ENCODE measurements at places on chromosomes 2 and 18.

GRCh38 chr2:170212625-170213280 lies 34.8 kb downstream of the MYO3B start:
- DNase-seq, result no peak

- no peak for DNase-seq
Observed at GRCh38 chr2:12979066-12979465, 262.3 kb downstream of the TRIB2 start.

- DNase-seq, result no peak
Observed at GRCh38 chr2:101132202-101132601, 19.0 kb downstream of the TBC1D8 start.

GRCh38 chr18:25136416-25137196 lies 215.4 kb downstream of the ZNF521 start:
- DNase-seq, result no peak

DNA sequence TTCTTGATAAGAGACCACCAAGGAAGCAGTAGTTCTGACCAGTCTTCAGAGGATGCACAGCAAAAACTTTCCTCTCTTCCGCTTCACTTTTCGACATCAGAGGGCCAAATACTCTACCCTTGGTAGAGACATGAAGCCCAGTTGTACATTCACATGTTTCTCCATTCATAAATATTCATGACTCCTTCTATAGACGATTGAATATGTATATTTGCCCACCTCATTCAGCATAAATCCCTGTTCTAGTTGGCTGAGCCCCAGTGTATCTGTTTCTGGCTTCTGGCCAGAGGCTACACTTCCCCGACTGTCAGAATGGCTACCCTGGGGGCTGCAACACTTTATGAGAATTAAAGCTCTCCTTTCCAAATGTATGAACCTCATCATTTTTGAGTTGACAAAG lies 258.5 kb downstream of the ASXL3 start:
- no peak for DNase-seq

DNA sequence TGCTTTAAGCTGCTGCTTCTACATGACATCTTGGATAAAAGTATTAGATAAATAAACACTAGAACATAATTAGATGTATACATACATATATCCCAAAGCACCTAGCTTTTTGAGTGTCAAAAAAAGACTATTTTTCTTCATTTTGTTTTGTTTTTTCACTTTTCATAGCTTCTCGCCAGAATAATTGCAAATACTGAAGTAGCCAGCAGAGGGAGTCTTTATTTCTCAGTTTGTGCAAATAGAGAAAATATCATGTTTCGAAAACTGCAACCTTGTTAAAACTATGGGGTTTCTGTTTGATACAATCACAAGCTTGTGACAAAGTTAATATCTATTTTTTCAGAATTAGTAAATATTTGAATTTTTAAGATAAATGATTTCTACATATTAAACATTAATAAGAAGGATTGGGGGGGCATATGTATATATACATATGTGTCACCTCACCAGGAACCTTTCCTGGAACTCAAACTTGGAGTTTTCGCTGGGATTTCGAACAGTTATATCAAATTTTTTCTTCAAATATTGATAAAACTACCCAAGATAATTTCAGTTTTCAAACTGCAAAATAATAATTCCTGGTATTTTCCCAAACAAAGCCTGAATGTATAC lies 61.0 kb downstream of the GRB14 start:
- peak; percentile 42 for DNase-seq

DNA sequence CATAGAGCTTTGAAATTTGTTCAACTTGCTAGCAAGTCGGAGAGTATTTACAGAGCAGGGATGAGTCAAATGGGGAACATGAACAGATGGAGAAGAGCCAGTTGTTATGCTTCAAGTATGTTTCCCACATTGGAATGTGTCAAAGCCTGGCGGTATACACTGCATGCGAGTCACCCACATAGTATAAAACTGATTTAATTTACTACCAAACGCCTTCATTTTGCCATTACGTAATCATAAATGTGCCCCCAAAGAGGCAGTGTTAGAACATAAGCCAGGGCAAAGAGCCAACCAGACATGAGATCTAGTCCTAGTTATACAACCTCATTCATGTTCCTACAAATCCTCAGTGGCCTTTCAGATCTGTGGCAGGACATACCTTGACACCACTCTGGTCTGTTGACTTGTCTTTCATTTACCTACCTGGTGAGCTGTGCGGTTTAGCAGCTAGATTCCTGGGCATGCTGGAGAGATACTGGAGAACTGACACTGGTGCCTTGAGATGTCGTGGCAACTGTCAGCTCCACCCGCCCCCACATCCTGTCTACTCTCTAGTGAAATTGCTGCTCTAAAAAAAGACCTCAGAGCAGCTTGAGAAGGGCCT lies 21.7 kb upstream of the NRP2 start:
- DNase-seq, result peak; percentile 89

GRCh38 chr2:15941871-15942710 lies 1.7 kb downstream of the MYCN start:
- DNase-seq, result no peak

GRCh38 chr2:223801736-223802135 lies 35.6 kb downstream of the AP1S3 start:
- no peak for DNase-seq
